ENCODE measurements at places on chromosomes 4 and X.

DNA sequence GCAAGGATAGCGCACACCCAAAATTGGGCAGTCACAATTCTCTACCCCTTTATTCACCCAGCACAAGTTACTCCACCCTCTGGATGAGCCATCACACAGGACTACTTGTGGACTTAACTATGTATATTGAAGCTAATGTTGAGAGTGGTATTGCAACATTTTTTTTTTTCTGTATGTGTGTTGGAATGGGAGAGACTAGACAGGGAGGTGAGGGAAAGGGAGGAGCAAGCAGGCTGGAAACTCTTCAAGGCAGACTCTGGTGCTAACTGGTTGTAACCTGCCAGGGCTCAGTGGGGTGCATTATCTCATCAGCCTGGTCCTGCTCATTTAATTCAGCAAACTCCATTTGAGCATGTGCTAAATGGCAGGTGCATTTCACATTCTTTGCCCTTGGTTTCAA is 18.4 kb upstream of the CWH43 start:
- DNase-seq = no peak

GRCh38 chr4:131337936-131338335 is 1811.2 kb upstream of the PCDH10 start:
- no peak for DNase-seq

DNA sequence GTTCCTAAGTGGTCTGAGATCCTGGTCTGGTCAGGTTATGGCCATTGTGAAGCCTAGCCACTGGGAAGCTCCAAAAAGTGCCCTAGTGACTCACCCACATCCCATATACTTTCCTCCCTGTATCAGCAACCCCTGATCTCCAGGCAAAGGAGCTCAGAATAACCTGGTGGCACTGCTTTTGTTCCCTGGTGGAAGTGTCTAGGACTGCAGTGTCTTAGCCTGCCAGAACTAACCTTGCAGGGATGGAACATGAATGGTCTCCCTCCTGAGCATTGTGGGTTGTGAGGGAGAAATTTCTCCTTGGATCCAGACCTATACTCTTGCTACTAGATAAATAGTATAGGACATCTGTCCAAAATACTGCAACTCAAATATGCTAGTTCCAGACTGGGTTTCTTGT is 27.9 kb upstream of the WDR1 start:
- DNase-seq = no peak

DNA sequence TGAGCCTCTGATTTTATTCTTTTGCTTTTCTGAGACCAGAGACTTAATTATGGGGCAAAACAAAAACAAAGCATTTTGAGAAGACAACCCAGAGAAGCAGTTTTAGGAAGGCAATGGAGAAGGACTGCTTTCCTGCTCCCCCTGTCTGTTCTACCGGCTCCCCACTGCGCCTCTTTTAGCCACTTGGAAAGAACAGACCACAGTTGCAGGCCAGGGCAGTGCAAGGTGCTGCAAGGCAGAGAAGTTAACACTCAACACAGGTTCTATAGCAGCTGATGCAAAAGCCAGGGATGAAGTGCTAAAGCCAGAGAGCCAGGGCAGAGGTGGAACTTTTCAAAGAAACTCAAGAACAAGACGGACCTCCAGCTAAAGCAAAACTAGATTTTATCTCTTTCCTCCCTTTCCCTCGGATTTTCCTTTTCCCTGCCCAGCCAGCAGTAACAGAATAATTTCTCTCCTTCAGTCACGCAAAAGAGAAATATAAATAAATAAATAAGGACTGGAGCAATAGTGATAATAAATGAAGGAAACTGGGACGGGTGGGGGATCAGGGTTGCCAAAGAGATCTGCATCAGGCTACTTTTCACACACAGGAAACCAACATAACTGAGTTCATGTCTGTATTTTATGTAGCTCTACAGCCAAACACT is 10.4 kb downstream of the SH3RF1 start:
- DNase-seq = no peak

- no peak for DNase-seq
Observed at GRCh38 chr4:22668301-22668700, 24.4 kb upstream of the GBA3 start.
